T-cell (primary cell): ENCODE measurements at places on chromosomes 5 and 9.

GRCh38 chr5:5403741-5404140 is 18.7 kb upstream of the ICE1 start:
- no peak for DNase-seq

DNA sequence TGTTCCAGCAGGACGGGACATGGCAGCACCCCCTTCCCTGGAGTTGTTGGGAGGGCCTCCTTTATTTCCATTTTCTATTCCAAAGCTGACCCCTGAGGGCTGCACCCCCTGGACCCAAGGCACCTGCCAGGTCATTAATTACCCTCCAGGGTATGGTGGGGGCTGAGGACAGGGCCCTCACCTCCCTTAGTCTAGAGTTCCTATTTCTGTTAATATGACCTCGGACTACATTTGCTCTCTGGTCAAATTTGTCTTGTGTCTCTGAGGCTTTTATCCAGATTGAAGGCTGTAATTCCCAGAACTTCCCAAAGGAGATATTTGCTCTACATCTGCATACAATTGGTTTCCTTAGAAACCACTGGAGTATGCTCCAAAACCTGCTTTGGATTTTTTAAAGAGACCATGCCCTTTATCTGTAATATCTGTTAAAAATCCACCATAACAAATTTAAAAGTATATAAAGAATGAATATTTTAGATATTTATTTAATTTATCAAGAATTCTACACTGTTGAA is 16.8 kb downstream of the PHF2 start:
- DNase-seq, result no peak

DNA sequence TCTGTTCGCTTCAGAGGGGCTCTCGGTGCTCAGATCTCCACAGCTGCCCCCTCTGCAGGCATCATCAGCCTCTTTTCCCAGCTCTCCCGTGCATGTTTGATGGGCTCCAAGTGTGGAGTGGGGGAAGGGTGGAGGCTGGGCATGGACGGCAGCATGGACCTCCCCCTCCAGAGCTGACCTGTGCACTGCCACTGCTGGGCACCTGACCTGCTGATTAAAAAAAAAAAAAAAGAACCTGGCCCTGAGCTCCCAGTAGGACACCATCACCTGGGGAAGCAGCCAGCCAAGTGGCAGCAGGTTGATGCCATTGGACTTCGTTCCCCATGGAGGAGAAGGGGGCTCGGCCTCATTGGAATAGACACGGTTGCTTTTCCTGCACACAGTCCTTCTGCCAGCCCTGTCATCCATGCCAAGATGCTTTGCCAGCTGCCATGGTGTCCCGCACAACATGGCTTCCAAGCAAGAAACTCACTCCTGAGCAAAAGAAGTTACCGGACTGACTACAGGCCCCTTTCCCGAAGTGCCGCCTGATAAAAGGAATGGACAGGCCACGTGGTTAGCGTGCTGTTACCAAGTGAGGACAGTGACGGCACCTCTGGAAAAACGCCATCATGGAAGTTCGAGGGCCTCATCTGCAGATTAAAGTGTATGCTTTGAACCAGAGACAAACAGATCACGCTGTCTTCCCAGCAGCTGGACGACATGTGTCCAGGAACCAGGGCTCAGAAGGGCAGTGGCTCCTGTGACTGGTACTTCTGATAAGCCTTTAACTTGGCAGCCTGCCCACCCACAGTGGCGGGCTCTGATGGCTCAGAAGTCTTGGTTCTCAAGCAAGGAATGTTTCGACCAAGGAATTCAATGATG is 14.7 kb upstream of the BRD3OS start:
- DNase-seq, result no peak

DNA sequence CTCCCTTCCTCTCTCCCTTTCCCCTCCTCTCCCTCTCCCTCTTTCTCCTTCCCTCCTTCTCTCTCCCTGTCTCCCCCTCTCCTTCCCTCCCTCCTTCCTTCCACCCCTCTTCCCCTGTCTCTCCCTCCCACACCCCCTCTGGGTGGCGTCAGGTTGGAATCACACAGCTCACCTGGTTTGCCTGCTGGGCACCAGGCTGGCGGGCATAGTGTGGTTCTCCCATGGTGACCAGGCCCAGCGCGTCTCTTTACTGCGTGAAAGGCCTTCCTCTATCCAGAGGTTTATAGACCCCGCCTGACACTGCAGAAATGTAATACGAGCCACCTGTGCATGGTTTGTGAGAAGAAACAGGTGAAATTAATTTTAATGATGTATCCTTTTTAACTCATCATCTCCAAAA is 76.2 kb downstream of the MRPL36 start:
- DNase-seq, result no peak

GRCh38 chr9:130886981-130887380 is 9.6 kb downstream of the QRFP start:
- DNase-seq, result no peak

- no peak for DNase-seq
Measured at GRCh38 chr5:154923441-154924430, 14.3 kb downstream of the GEMIN5 start.

DNA sequence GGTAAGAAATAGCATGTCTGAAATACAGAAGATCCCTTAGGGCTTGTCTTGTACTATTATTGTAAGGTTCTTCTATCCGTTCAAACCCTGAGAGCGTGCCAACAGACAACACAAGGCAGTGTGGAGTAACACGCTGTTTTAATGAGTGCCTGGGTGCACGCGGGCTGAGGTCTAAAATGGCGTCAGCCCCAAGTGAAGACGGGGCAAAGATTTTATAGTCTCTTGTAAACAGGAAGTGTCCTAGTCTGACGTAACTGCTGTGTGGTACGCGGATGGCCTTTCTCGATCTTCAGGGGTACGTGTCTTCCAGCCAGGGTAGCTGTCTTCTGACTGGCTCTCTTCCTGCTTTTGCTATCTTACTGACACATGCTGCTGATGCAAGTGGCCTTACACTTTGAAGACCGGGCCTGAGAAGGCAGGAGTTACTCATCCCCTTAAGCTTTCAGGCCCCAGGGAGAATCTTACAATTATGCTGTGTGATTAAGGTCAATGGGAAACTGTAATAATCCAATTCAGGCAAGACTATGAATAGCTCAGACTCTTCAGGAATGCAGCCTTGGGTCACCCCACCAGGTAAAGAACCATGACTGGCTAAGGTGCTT is 1812.0 kb upstream of the CDH9 start:
- no peak for DNase-seq

- no peak for DNase-seq
Measured at GRCh38 chr5:113320273-113320780, 114.5 kb downstream of the TSSK1B start.

GRCh38 chr9:114553202-114553601 is 34.4 kb upstream of the ATP6V1G1 start:
- no peak for DNase-seq

GRCh38 chr5:138258704-138259292 is 15.6 kb downstream of the GFRA3 start:
- DNase-seq, result no peak

DNA sequence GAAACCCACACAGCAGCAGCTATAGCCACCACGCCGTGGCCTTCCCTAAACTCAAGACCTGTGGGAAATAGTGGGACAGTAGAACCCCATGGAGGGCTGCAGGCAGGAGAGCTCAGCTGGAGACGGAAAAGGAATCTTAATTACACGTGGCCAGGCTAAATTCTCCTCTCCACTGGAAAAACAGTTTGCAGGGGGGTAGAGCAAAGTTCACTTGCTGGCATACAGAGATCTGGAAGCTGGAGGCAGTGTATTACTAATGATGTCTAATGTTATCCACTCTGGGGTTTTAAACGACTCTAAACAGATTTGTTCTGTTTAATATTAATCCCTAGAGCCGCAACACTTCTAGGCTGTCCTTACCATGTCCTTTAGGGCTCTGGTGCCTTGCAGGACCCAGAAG is 257.1 kb downstream of the SAXO1 start:
- no peak for DNase-seq

DNA sequence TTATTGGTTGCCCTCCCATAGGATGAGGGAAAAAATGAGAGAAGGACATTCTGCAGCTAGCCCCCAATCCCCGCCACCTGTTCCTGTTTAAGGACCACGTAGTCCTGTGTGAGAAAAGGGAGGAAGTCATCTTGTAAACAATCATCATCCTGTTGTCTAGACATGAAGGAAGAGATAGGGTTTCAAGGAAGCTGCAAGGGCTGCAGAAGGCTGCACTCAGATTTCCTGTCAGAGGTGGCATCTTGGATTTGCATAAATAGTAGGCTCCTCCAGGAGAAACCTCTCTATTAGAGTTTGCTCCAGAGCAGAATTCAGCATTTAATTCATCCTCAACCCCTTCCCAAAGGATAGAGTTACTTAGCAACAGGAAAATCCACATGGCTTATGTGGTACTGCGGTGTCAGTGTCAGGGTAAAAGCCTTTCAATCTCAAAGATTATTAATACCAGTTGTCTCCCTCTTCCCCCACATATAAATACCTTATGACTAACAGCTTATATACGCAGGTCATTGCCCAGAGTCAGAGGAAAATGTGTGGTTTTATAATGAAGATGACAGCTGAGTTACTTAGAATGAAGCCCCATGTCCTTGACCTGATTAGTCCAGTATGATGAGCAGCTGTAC is 4.6 kb upstream of the DNAJC18 start:
- DNase-seq, result no peak

DNA sequence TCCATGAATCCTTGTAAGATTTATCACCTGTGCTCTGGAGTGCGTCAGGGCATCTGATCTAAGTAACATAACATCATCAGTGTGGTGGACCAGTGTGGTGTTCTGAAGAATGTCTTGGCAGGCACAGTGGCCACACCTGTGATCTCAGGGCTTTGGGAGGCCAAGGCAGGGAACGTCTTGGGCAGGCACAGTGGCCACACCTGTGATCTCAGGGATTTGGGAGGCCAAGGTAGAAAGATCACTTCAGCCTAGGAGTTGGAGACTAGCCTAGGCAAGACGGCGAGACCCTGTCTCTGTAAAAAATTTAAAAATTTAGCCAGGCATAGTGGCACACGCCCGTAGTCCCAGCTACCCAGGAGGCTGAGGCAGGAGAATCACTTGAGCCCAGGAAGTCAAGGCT is 185.5 kb downstream of the CACNA1B start:
- DNase-seq, result no peak

GRCh38 chr5:95870105-95870672 is 47.7 kb upstream of the GLRX start:
- DNase-seq, result no peak

- no peak for DNase-seq
Measured at GRCh38 chr5:66248874-66249273, 104.8 kb downstream of the SREK1 start.

DNA sequence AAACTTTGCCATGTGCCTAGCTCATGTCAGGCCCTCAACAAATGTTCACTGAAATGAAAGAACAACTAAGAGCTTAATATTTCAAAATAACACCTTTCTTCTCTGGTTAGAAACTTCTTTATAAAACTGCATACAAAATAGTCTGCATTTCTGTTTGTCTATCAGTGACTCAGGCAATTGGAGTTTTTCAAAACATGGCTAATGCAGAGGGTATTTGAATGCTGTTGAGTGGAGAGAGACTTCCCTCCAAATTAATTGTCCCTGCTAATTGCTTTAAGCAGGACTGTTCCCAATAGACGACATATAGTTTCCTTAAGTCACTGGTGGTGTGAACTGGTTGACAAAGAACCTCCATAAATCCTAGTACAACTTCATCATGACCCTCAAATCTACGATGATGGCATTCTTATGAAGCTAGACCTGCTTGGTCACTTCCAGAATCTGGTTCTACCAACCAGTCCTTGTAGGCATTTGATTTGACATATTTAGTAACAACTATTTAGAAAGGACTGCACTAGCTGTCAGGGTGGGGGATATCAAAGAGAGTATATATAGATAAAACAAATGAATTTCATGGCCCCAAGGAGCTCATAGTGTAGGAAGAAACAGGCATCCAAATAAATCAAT is 84.5 kb downstream of the PRLR start:
- DNase-seq, result no peak

- no peak for DNase-seq
Measured at GRCh38 chr5:155783791-155784190, 543.2 kb upstream of the SGCD start.

DNA sequence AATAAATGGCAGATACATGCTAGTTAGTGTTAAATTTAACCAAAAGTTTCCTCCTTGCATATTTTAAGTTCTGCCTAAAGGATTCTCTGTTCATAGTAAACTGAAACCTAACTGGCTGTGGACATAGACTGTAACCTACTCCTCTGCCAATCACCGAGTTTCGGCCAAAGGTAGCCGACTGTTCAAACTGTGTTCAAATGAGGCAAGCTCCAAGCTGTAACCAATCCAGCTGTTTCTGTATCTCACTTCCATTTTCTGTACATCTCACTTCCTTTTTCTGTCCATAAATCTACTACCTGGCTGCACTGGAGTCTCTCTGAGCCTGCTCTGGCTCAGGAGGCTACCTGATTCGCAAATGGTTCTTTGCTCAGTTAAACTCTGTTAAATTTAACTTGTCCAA is 44.1 kb downstream of the KCNV2 start:
- no peak for DNase-seq

- no peak for DNase-seq
Measured at GRCh38 chr5:53792338-53792737, 231.9 kb downstream of the NDUFS4 start.

GRCh38 chr9:130229759-130230158 is 35.8 kb upstream of the HMCN2 start:
- no peak for DNase-seq

- no peak for DNase-seq
Measured at GRCh38 chr9:125894566-125894965, 147.4 kb downstream of the PBX3 start.

DNA sequence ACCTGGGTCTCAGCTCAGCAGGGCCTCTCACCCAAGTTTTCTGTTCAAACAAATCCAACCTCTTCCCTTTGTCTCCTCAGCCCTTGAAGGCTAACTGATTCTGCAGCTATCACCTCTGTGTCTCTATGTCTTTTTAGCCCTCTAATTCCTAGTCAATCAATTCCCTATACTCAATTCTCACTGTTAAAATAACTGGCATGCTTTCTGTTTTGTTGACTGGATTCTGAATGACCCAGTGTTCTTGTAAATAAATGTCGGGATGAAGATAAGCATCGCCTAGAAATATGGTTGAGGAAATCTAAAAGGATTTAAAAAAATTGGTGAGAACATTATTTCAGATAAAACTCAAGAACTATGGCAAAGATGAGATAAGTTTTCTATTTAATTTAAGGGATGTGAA is 210.2 kb downstream of the ICE1 start:
- no peak for DNase-seq

- DNase-seq, result no peak
Measured at GRCh38 chr5:40774623-40775022, 18.9 kb upstream of the TTC33 start.

- no peak for DNase-seq
Measured at GRCh38 chr9:127614961-127615360, 2.9 kb downstream of the STXBP1 start.

DNA sequence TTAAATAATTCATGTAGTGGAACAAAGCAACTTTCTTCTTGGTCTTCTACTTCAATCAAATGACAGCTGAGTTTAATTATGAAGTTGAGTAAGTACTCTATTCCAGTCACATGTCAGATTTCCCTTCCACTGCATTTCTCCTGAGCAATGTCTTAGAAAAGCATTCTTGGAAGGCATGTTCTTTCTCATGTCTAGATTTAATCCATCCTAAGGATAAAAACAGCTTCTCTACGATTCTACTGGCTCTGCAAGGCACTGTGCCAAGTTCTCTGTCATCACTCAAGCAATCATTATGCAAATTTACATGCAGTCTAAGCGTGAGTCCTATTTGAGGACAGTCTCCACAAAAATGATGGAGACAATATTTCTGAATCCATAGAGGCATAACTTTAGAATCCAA is 142.4 kb downstream of the YIPF5 start:
- DNase-seq, result no peak
